K562 (cell line): ENCODE measurements at places on chromosomes 5 and 9. TPM values are rescaled to one million over a fixed set of nuclear protein-coding genes. Genes with fewer than 3 reads are reported as not detected.

Gene KLF4
- 0.09 and 0.57 TPM in 2 replicates for polyA plus RNA-seq

DNA sequence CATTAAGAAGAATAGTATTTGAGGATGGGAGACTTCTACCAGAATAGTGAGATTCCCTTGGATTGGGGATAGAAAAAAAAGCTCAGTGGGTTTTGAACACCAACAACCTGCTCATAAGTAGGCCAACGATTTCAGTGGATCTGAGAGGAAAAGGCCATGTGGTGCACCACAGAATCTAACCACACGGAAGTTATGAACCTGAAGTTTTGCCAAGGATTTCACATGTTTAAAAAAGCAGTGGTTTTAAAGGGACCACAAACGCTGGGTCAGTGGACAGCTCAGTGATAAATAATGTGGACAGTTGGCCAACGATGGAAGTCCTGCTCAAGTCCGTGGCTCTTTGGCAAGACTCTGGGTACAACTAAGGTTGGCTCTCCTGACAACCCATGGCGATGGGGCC, 107.2 kb upstream of the TXNDC8 start:
- no peaks in the 10 kb centered on the region for H3K27me3 ChIP-seq
- DNase-seq: no peak
- no peaks in the 10 kb centered on the region for H3K36me3 ChIP-seq
- no peaks in the 10 kb centered on the region; the same call in 2 of the 3 replicates for H3K4me1 ChIP-seq
- no peak overlapping the region for H3K27ac ChIP-seq

DNA sequence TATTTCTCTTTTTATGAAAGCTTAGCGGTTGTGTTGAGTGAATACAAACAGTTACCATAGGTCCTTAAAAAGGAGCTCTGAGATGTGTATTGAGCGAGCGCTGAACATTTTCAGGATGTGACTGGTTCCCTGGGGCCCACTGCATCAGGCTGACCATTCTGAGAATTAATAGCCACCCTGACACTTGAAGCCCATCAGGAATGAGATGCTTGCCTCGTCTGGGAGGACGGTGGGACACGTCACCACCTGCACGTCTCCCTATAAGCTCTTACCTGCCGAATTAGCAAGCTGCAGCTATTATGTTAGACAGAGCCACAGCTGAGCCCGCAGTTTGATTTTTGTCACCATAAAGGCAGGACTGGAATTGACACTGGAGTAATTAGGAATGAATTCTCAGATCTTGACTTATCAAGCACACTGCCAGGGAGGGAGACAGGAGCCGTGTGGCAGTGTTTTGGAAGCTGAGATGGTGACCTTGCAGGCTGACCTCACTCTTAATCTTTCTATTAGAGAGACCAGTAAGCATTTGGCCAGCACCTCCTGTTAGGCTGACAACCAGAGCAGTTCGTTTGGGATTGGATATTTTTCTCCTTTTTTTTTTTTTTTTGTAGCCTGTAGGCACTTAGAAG, 373.1 kb upstream of the WWC1 start:
- H3K36me3 ChIP-seq: no peaks in the 10 kb centered on the region
- no peak overlapping the region for H3K27ac ChIP-seq

DNA sequence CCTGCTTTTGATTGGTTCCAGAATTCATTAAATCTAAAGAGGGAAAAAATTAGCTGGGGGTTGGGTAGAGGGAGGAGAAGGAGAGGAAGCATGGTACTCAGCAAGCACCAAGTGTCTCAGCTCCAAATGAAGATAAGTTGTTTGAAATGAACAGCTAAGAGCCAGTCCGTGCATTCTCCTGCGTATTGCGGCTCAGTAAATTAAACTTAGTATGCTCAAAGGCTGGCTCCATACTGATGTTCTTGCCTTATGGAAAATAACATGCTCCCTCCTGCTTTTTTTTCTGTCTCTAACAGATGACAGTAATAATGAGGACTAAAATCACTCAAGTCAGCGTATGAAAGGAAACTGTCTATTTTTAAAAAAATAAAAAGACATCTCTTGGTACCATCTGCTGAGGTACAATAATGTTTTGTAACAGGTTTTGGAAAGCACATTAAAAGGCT, 161.0 kb downstream of the SPATA31D1 start:
- no peak overlapping the region for H3K4me3 ChIP-seq
- no peaks in the 10 kb centered on the region for H3K4me1 ChIP-seq
- H3K27me3 ChIP-seq: no peaks in the 10 kb centered on the region
- DNase-seq: no peak
- H3K36me3 ChIP-seq: no peaks in the 10 kb centered on the region

- no peaks in the 10 kb centered on the region for H3K36me3 ChIP-seq
- no peak for DNase-seq
- peaks cover 21% of the 10 kb centered on the region for H3K4me1 ChIP-seq
- peaks cover 23% of the 10 kb centered on the region for H3K27me3 ChIP-seq
- H3K4me3 ChIP-seq: no peak overlapping the region
Observed at GRCh38 chr9:113569472-113570060, 106.0 kb downstream of the RGS3 start.

Gene ARSK
- 9.1 and 12.3 TPM in 2 replicates for polyA plus RNA-seq

Gene FCN2
- not detected in 2 replicates for polyA plus RNA-seq

GRCh38 chr5:60018091-60018490, 124.6 kb upstream of the PDE4D start:
- no peaks in the 10 kb centered on the region for H3K36me3 ChIP-seq
- H3K4me3 ChIP-seq: no peak overlapping the region
- H3K4me1 ChIP-seq: no peaks in the 10 kb centered on the region
- H3K27me3 ChIP-seq: no peaks in the 10 kb centered on the region

DNA sequence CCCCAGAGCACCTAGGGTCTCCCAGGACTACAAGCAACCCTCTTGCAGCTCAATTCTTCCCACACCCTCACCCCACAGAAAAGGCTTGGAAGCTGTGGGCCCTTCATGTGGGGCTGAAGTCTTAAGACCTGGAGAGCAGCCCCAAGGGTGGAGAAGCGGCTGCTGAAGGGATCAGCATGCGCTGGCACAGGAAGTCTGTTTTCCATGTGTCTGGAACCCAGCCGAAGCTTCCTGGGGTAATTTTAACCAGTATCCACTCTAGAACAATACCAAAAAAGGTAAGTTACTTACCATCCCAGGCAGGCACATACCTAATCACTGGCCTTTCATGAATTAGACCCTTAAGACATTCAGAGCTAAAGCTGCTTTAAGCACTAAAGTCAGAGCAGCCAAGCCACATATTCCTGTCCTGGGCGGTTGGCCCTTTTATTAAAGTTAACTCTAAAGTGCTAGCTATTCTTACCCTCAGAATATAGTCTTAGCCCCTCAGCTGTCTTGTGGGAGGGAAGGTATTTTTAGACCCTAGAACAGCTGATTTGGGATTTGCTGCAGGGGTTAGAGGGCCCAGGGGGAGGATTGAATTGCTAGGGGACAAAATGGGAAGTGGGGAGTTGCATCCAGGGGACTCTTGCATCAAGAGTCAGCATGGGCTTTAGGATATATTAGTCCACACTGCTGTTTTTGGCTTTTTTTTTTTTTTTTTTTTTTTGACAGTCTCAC, 6.9 kb downstream of the IL17B start:
- no peak overlapping the region for H3K27ac ChIP-seq
- no peak overlapping the region for H3K4me3 ChIP-seq
- peaks cover 5% of the 10 kb centered on the region; the same call in 1 of the 3 replicates for H3K4me1 ChIP-seq
- H3K27me3 ChIP-seq: no peaks in the 10 kb centered on the region

Gene SHLD3
- polyA plus RNA-seq: 8.3 and 8.6 TPM in 2 replicates

- H3K27me3 ChIP-seq: no peaks in the 10 kb centered on the region
- H3K4me3 ChIP-seq: no peak overlapping the region
- no peak for DNase-seq
- H3K27ac ChIP-seq: no peak overlapping the region
Observed at GRCh38 chr5:13003457-13003856, 941.0 kb downstream of the DNAH5 start.

Gene GCNT1
- 0.04 and 0.07 TPM in 2 replicates for polyA plus RNA-seq

Gene MPDZ
- polyA plus RNA-seq: 5.0 and 5.8 TPM in 2 replicates

Gene CCDC183
- polyA plus RNA-seq: 0.21 and 1.7 TPM in 2 replicates

- H3K27me3 ChIP-seq: peaks cover 44% of the 10 kb centered on the region
- H3K4me3 ChIP-seq: no peak overlapping the region
- no peak for DNase-seq
- H3K27ac ChIP-seq: no peak overlapping the region
Observed at GRCh38 chr5:172412724-172413286, 41.5 kb downstream of the SH3PXD2B start.

- no peaks in the 10 kb centered on the region for H3K4me1 ChIP-seq
- H3K27ac ChIP-seq: no peak overlapping the region
- DNase-seq: no peak
- no peak overlapping the region for H3K4me3 ChIP-seq
Observed at GRCh38 chr9:93558503-93558902, 17.9 kb upstream of the PHF2 start.

DNA sequence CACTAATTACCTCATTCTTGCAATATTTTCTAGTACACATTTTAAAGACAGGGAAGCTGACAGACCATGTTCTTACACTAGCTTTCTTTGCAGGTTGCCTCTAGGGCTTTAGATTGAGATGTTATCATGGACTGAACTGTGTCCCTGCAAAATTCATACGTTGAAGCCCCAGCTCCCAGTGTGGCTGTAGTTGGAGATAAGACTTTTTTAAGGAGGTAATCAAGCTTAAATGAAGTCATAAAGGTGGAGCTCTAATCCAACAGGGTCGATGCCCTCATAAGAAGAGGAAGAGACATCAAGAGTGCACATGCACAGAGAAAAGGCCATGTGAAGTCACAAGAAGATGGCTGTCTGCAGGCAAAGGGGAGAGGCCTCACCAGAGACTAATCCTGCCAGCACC, 471.2 kb upstream of the ACTBL2 start:
- H3K4me3 ChIP-seq: no peak overlapping the region
- no peak for DNase-seq
- H3K27me3 ChIP-seq: no peaks in the 10 kb centered on the region
- H3K4me1 ChIP-seq: no peaks in the 10 kb centered on the region; the same call in 1 of the 2 replicates
- H3K36me3 ChIP-seq: no peaks in the 10 kb centered on the region

DNA sequence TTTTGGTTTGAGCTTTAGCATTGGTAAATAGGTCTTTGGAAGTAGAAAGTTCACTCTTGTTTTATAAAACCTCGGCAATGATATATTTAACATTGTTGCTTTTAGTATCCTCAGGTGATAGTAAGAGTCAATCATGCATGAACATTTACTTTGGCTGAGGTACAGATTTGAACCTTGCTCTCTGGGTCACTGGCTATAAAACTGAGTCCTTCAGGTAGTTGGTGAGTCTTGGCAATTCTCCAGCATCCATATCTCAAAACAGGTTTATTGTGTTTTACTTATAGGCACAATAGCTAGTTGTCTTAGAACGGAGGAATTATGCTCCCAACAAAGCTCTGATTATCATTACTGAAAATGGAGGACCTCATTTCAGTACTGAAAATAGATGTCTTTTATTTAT, 75.1 kb downstream of the MAT2B start:
- no peak overlapping the region for H3K27ac ChIP-seq
- no peaks in the 10 kb centered on the region for H3K36me3 ChIP-seq
- no peak overlapping the region for H3K4me3 ChIP-seq
- DNase-seq: no peak

- no peak overlapping the region for H3K4me3 ChIP-seq
- H3K4me1 ChIP-seq: peaks cover 12% of the 10 kb centered on the region
- DNase-seq: peak; percentile 29
- no peaks in the 10 kb centered on the region for H3K36me3 ChIP-seq
- no peaks in the 10 kb centered on the region for H3K27me3 ChIP-seq
- no peak overlapping the region; the same call in 2 of the 3 replicates for H3K27ac ChIP-seq
Observed at GRCh38 chr9:120925535-120926396, 830 bp downstream of the TRAF1 start.

DNA sequence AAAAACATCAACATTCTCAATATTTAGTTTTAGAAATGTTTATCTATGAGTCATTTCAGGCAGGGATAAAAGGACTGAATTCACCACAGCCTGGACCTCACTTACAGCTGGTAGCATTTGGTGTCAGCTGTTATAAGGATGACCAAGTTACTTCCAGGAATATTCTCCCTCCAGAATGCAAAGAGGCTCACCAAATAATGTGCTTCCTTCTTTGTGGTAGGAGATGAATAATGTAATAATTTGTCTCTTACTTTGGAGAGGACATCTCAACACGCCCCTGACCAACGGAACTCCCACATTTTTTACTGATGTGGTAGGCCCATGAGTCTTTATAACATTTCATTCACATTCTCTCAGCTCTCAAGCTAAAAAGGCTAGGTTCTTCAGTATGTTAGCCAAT, 825.9 kb upstream of the GRAMD2B start:
- no peaks in the 10 kb centered on the region for H3K4me1 ChIP-seq
- no peaks in the 10 kb centered on the region for H3K36me3 ChIP-seq

DNA sequence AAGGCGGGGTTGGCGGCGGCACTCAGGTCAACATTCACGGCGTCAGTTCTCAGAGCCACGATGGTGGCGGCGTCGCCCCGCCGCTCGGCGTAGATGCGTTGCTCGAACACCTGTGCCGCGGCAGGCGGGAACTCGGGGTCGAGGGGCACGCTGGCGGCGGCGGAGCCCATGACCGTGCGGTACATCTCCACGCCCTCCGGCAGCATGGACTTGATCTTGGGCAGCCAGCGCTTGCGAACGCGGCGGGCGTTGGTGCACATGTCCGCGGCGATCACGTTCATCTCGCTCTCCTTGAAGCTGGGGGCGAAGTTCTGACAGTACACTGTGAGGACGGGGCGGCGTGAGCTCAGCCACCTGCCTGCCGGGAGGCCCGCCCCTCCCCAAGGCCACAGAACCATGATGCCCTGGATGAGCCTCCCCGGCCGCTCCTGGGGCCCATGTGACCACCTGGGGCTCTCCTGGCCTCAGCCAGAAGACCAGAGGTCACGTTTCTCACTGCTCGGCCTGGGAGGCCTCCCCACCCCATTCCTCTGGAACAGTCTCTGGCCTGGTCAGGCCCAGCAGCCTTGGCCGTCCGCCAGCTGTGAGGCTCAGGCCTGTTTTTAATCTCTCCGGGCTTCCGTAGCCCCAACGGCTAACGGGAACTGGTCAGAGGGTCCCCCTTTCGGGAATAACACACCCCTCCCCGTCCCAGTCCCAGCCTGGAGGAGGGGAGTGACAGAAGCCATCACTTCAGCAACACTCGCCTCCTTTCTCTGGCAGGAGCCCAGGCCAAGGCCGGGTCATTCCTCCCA, 50.7 kb upstream of the UBAC1 start:
- no peaks in the 10 kb centered on the region for H3K27me3 ChIP-seq
- H3K4me1 ChIP-seq: peaks cover 63% of the 10 kb centered on the region

GRCh38 chr5:136062366-136063274, 33.8 kb downstream of the TGFBI start:
- H3K27me3 ChIP-seq: peaks cover 8% of the 10 kb centered on the region; the same call in 2 of the 3 replicates
- H3K36me3 ChIP-seq: no peaks in the 10 kb centered on the region
- H3K27ac ChIP-seq: no peak overlapping the region
- DNase-seq: peak; percentile 69
- no peaks in the 10 kb centered on the region; the same call in 2 of the 3 replicates for H3K4me1 ChIP-seq

Gene SOX30
- polyA plus RNA-seq: not detected in 2 replicates

DNA sequence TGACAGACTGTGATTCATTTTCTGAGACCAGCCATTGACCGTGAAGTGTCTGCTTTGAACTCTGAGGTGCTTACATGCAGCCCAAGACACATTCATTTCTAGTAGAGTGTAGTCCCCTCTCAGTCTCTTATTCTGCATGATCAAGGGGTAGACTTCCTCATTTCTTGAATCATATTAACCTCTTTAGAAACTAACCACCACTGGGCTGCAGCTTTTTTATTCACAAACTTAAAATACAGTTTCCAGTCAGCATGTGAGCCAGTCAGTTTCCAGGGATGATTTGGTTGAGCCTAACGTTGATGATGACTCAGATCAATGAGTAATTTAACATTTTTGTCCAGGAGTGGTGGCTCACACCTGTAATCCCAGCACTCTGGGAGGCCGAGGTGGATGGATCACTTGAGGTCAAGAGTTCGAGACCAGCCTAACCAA, 59.2 kb downstream of the OTULIN start:
- no peak for DNase-seq
- peaks cover 6% of the 10 kb centered on the region for H3K4me1 ChIP-seq
- no peaks in the 10 kb centered on the region for H3K36me3 ChIP-seq
- H3K27me3 ChIP-seq: peaks cover 26% of the 10 kb centered on the region
- H3K27ac ChIP-seq: no peak overlapping the region
